Stimulated activated naive B cell treated with anti-CD40 and anti-IgM and Interleukin-4, amounts not matched to agents 10 μg/mL and 1 μg/mL and 100 μg/mL, for 72 hours (primary cell): ENCODE measurements at places on chromosomes 12 and 14.
A peak's percentile ranks its signal among the peaks of the same experiment; 100 is the strongest.

DNA sequence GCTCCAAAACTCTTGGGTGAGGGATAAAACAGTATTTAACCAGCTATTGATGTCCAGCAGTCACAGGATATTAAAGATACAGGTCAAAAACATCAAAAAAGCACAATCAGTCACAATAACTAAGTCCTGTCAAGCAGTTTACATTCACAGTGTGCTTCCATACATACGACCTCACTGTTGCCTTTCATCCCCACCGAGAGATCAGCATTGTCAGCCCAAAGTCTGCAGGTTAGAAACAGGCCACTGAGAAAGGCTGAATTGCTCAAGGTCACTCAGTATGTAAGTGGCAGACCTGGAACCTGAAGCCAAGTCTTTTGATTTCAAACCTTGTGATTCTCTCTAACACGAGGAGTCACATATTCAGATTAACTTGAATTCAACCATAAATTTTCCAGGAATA lies 124.9 kb downstream of the GXYLT1 start:
- H3K27ac ChIP-seq = no peak overlapping the region
- H3K27me3 ChIP-seq = peaks cover 23% of the 10 kb centered on the region
- DNase-seq = no peak
- no peak overlapping the region for H3K4me3 ChIP-seq
- H3K36me3 ChIP-seq = no peaks in the 10 kb centered on the region

DNA sequence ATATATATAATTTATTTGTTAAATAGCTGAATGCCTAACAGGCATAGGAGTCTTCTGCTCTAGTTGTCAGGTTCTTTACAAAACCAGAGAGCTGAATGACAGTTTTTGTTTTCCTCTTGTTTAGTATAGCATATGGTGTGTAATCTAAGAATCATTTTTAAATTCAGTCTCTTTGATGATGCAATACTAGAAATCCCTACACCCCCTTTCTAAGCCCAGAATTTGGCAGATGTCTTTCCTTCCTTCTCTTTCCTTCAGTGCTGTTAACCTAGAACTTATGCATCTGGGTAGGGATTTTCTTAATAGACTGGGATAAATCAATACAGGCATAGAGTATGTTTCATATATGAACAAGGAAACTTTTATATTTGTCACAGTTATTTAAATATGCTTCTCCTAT lies 198.1 kb downstream of the KCNH5 start:
- H3K27me3 ChIP-seq = no peaks in the 10 kb centered on the region
- no peak overlapping the region for H3K27ac ChIP-seq
- no peaks in the 10 kb centered on the region for H3K36me3 ChIP-seq
- no peak for DNase-seq
- H3K4me3 ChIP-seq = no peak overlapping the region

GRCh38 chr12:70082997-70083676 lies 160.1 kb upstream of the CNOT2 start:
- peaks cover 3% of the 10 kb centered on the region for H3K36me3 ChIP-seq
- DNase-seq = no peak
- H3K27me3 ChIP-seq = no peaks in the 10 kb centered on the region
- no peak overlapping the region for H3K4me3 ChIP-seq

GRCh38 chr14:94483071-94483451 lies 7.1 kb upstream of the SERPINA9 start:
- DNase-seq = no peak
- no peaks in the 10 kb centered on the region for H3K36me3 ChIP-seq
- peaks cover 18% of the 10 kb centered on the region for H3K27me3 ChIP-seq

GRCh38 chr12:25884024-25884919 lies 74.2 kb upstream of the RASSF8 start:
- no peak overlapping the region for H3K4me3 ChIP-seq
- no peak for DNase-seq
- H3K4me1 ChIP-seq = no peaks in the 10 kb centered on the region
- H3K36me3 ChIP-seq = no peaks in the 10 kb centered on the region
- peaks cover 5% of the 10 kb centered on the region for H3K27me3 ChIP-seq
- H3K27ac ChIP-seq = no peak overlapping the region

DNA sequence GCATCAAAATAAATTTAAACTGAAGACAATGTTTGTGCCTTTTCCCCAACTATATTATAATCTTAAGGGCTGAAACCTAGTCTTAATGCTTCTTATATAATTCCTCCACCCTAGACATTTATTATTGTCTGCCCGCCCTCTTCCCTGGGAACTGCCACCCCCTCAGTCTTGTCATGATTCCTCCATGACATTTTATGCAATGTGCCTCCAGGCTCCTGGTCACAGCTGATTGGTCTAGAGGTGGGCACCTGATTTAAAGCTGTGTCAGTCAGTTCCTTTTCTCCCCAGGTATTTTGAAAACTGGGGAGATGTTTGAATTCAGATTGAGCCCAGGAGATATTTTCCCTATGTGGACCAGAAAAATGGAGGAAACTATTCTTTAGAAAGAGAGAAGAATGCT lies 401.4 kb downstream of the PCNX1 start:
- peak overlapping the region; percentile 44 for H3K27ac ChIP-seq
- H3K4me3 ChIP-seq = no peak overlapping the region
- peaks cover 21% of the 10 kb centered on the region for H3K27me3 ChIP-seq
- H3K36me3 ChIP-seq = peaks cover 18% of the 10 kb centered on the region
- DNase-seq = no peak
